ENCODE measurements at places on chromosomes 7 and 10.

DNA sequence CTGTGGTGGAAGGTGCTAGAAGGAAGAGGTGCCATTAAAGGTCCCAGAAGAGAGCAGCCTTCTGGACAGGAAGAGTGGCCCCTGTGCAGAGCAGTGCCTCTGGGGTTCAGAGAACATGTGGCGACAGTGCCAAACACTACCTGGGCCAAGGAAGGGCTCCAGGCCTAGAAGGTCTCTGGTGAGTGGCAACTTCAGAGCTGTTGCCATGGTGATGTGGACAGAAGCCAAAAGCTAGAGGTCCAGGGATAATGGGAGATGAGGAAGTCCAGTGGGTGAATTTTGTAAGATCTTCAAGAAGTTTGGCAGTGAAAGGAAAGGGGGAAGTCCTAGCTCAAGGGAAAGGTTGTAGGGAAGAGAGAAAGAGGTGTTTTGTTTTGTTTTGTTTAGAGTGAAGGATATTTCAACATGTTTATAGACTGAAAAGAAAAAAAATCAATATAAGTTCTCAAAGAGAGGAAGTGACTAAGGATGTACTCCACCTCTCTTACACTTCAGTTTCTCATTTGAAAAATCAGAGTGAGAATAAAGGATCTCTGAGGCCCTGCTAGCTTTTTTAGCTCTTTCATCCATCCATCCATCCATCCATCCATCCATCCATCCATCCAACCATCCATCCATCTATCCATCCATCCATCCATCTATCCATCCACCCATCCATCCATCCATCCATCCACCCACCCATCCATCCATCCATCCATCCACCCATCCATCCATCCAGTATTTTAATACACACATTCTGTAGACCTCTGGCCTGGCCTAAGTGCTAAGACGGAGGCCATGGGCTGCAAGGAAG is 77.1 kb upstream of the DUSP5 start:
- no peak for DNase-seq

DNA sequence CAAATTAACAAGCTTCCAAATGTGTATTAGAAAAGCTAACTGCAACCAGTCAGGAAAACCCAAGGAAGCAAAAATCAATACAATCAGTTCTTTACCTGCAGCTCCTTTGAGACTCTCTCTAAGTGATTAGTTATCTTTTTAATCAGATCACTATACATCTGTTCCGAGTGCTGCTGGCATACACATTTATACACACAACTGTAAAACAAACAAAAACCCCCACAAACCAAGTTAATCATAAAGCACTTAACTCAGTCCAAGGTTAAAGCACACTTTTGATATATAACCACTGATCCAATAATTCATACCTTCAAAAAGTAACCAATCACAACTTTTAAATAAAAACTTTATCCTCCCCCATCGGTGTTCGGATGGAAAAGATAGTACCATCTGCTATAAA is 25.6 kb downstream of the CACUL1 start:
- no peak for DNase-seq

- DNase-seq = peak; percentile 41
Observed at GRCh38 chr10:63633677-63634487, 112.7 kb downstream of the REEP3 start.

DNA sequence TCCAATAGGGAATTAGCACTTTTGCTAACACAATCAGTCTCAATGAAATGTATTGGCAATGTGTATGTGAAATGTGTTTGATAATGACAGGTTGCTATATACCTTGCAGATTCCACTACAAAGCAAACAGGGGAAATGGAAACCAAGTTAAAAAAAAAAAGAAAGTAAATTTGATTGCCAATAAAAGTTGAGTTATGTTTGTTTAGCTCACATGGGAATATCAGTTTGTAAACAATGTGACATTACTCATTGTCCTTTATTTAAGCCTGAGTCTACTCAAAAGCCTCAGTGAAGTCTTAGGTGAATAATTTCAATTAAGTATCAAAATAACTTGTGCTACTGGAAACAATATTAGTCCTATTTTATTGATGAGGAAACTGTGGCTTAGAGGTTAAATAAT is 285.2 kb downstream of the CACNA2D1 start:
- DNase-seq = no peak

DNA sequence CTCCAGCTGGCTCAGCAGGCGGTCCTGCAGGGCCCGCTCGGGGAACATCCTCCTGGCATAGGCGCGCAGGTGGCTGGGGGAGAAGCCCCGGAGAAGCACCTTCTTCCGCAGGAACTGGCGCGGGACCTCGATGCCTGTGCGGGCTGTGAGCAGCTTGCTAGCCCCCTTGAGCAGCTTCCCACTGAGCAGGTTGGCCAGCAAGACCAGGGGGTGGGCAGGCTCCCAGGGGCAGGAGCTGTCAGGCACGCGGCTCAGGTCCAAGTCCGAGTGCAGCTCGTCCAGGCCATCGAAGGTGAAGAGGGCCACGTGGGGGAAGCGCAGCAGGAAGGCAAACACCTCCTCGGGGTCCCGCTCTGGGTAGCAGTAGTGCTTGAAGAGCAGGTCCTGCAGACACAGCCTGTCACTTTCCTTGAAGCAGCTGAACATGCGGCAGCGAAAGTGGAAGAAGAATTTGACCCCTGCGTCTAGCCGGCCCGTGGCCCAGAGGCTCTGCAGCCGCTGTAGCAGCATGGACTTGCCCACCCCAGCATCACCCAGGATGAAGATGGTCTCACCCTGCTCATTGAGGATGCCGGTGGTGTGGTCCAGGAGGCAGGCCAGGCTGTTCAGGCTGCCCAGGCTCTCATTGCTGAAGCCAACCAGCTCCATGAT is 26.2 kb downstream of the NOD1 start:
- DNase-seq = no peak
